Vagina (tissue), 2 donors: ENCODE measurements at places on chromosomes 4 and X. TPM values are rescaled to one million over a fixed set of nuclear protein-coding genes. Genes with fewer than 3 reads are reported as not detected.

The NWD2 gene
- total RNA-seq = 0.49 TPM

The HELT gene
- not detected for total RNA-seq

GRCh38 chrX:103533511-103534216, 14.4 kb upstream of the RAB40A start:
- no peak for DNase-seq
- peak overlapping the region; percentile 66 for H3K27ac ChIP-seq
- no peaks in the 10 kb centered on the region for H3K27me3 ChIP-seq
- peak overlapping the region; percentile 30 for H3K4me3 ChIP-seq

DNA sequence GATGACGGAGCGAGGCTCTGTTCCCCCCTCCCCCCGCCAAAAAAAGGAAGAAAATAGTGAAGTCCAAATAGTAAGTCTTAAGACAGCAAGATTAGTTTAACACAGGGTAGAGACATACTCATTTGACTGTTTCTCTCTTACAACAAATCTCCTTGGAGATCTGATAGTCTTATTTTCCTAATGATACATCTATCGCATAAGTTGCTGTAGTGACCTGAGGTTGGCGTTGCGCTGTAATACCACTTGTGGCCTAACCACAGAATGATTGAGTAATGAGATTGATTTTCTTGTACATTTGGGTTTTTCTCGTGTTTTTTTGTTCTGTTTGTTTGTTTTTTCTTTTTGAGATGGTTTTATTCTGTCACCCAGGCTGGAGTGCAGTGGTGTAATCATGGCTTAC, 27.2 kb downstream of the OCIAD1 start:
- no peak for DNase-seq
- H3K4me1 ChIP-seq = no peaks in the 10 kb centered on the region
- no peaks in the 10 kb centered on the region for H3K27me3 ChIP-seq
- H3K27ac ChIP-seq = no peak overlapping the region
- no peaks in the 10 kb centered on the region for H3K36me3 ChIP-seq
- H3K4me3 ChIP-seq = no peak overlapping the region

GRCh38 chrX:71212536-71212935, 10.5 kb upstream of the GJB1 start:
- no peaks in the 10 kb centered on the region for H3K4me1 ChIP-seq
- H3K4me3 ChIP-seq = no peak overlapping the region
- no peak for DNase-seq
- no peak overlapping the region for H3K27ac ChIP-seq
- no peaks in the 10 kb centered on the region for H3K27me3 ChIP-seq
- H3K36me3 ChIP-seq = no peaks in the 10 kb centered on the region

GRCh38 chrX:20274121-20274520, 7.4 kb upstream of the RPS6KA3 start:
- H3K36me3 ChIP-seq = no peaks in the 10 kb centered on the region
- H3K4me3 ChIP-seq = no peak overlapping the region
- no peak overlapping the region for H3K27ac ChIP-seq
- no peaks in the 10 kb centered on the region for H3K27me3 ChIP-seq

DNA sequence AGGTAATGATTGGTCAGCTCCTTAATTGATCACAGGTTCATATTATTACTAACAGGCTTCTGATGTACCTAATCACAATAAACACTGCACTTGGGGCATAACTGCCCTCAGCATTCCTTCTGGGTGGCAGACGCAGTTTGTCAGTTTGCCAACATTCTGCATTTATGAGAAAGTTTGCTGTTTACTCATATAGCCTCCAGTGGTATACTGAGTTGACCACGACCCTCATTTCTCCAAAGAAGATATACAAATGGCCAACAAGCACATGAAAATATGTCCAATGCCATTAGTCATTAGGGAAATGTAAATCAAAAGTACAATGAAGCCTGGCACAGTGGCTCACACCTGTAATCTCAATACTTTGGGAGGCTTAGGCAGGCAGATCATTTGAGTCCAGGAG, 26.3 kb downstream of the EFHC2 start:
- DNase-seq = no peak
- no peaks in the 10 kb centered on the region for H3K27me3 ChIP-seq
- H3K27ac ChIP-seq = no peak overlapping the region
- no peak overlapping the region for H3K4me3 ChIP-seq
- no peaks in the 10 kb centered on the region for H3K36me3 ChIP-seq
